HCT116 (cell line): ENCODE measurements at places on chromosomes 3 and 15. TPM values are rescaled to one million over a fixed set of nuclear protein-coding genes. Genes with fewer than 3 reads are reported as not detected.

DNA sequence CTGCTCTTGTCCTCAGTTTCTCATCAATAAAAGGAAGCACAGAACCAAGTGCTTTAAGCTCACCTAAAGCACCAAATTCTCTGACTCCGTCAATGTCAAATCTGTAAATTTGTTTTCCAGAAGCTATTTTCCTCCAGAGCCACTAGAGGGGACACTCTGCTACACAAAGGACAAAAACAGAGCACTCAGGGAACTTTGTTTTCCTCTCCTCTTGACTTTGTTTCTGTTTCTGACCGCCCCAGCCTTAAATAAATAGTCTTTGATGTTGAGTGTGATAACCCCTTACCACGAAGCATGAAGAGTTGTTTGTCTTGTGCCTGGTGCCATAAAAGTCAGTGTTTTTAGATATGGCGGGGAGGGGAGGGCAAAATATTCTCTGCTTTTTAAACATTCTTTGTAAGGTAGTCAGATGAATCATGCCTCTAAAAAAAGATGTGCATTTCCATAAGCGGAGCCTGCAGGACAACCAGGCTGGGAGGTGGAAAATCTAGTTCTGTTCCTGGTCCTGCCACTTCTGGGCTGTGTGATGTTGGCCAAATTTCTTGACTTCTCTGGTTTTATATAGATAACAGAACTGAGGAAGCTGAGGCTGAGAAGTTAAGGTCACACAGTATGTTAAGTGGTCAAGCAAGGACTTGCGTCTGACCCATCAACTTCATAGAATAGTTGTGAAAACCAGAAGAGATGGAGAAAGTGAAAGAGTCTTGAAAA lies 7.3 kb upstream of the ZBTB38 start:
- no peaks in the 10 kb centered on the region for H3K36me3 ChIP-seq
- H3K27me3 ChIP-seq = no peaks in the 10 kb centered on the region
- peak; percentile 59 for DNase-seq
- no peak overlapping the region for H3K27ac ChIP-seq

The CKMT1A gene
- 21.6 TPM for total RNA-seq

GRCh38 chr3:181615666-181616065 lies 96.1 kb upstream of the SOX2 start:
- no peak for DNase-seq
- H3K36me3 ChIP-seq = no peaks in the 10 kb centered on the region
- H3K27me3 ChIP-seq = peaks cover 44% of the 10 kb centered on the region
- no peak overlapping the region for H3K27ac ChIP-seq
- no peaks in the 10 kb centered on the region for H3K4me1 ChIP-seq

- H3K27ac ChIP-seq = no peak overlapping the region
- 0 out of 2 replicates have a peak, but pooled peaks cover 3% of the 10 kb centered on the region for H3K36me3 ChIP-seq
- DNase-seq = no peak
- no peaks in the 10 kb centered on the region for H3K27me3 ChIP-seq
- H3K4me1 ChIP-seq = peaks cover 7% of the 10 kb centered on the region; the same call in 1 of the 2 replicates
- no peak overlapping the region for H3K4me3 ChIP-seq
These were observed 20.3 kb downstream of the PLXNB1 start for GRCh38 chr3:48409291-48410201.

DNA sequence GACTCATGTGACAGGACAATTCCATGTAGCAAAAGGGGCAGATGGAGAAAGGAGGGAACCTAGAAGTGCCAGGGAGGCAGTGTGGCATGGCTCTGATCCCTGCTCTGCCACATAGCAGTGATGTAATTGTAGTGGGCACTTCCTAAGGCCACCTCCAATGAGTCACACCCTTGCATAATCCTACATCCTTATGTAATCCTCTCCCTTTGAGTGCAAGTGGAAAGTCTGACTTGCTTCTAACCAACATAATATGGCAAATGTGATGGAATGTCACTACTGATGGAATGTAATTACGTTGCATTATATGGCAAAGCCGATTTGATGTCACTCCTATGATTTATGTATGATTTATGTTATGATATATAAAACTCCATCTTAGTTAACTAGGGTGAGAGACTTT lies 72.9 kb upstream of the ATP2C1 start:
- no peak overlapping the region for H3K27ac ChIP-seq
- H3K4me1 ChIP-seq = no peaks in the 10 kb centered on the region
- DNase-seq = peak; percentile 72
- no peak overlapping the region for H3K4me3 ChIP-seq
- no peaks in the 10 kb centered on the region for H3K27me3 ChIP-seq

The GRK7 gene
- not detected for total RNA-seq

GRCh38 chr3:9955611-9956352 lies 3.6 kb upstream of the PRRT3 start:
- DNase-seq = no peak
- peaks cover 25% of the 10 kb centered on the region for H3K4me1 ChIP-seq
- no peak overlapping the region for H3K27ac ChIP-seq
- H3K4me3 ChIP-seq = no peak overlapping the region
- H3K36me3 ChIP-seq = no peaks in the 10 kb centered on the region

The BFSP2 gene
- total RNA-seq = not detected

The ATP10A gene
- total RNA-seq = 0.02 TPM

DNA sequence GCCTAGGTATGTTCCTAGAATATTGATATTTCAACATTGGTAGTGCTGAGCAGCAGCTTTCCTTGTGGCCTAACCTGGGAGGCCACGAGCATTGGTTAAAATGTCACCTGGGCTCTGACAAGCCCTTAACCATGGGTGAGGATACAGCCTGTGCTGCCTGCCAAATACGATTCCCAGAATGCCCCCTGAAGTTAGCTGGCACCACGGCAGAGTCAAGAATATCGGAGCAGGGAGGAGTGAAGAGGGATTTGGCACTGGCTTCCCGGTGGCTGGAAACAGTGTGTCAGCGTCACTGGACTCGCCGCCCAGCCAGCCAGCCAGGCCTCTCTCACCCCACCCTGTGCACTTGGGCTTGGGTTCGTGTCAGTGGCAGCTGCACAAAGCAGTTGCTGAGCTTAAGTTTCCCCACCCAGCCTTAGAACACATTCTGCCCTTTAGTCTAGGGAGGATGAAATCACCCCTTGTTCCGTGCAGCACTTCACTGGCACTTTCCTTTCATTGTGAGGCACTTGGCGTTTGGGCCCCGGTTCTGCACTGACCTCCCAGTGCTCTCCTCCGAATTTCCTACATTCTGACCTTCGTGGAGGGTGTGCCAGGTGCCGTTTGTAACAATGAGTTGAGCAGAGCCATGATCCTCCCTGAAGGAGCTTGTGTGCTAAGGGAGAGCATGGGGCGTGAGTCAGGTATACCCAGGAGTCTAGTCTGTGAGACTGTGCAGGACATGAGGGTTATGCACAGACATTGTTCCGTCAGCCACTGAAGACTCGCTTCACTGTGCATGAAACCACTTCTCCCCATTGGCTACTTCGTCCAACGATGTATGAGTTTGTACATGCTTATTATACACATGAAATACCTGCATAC lies 152.8 kb upstream of the BHLHE40 start:
- peaks cover 56% of the 10 kb centered on the region for H3K4me1 ChIP-seq
- no peak overlapping the region for H3K4me3 ChIP-seq
- no peak overlapping the region for H3K27ac ChIP-seq
- no peaks in the 10 kb centered on the region for H3K36me3 ChIP-seq

GRCh38 chr3:137347132-137347531 lies 389.3 kb downstream of the IL20RB start:
- no peaks in the 10 kb centered on the region for H3K36me3 ChIP-seq
- no peak overlapping the region for H3K27ac ChIP-seq
- H3K4me3 ChIP-seq = no peak overlapping the region
- 0 out of 2 replicates have a peak, but pooled peaks cover 2% of the 10 kb centered on the region for H3K27me3 ChIP-seq
- DNase-seq = no peak

DNA sequence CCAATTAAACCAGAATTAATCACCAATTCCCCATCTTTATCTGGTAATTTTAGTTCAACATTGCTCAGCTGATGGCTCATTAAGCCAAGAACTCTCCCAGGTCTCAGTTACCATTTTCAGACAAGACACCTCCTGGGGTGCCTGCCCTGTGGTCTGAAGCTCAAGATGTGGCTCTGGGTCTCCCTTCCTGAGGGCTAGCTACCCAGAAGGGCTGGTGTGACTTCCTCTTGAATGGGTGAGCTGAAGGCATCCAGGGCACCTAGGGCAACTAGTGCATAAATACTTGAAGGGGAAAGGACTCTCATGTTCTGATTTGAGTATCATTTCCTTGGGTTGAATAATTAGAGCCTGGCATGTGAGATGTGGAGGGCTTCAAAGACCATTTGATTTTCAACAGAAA lies 6.7 kb upstream of the TM4SF1 start:
- H3K27ac ChIP-seq = no peak overlapping the region
- H3K4me1 ChIP-seq = peaks cover 49% of the 10 kb centered on the region
- H3K27me3 ChIP-seq = peaks cover 3% of the 10 kb centered on the region; the same call in 1 of the 2 replicates

The SPTSSB gene
- total RNA-seq = 2.9 TPM

DNA sequence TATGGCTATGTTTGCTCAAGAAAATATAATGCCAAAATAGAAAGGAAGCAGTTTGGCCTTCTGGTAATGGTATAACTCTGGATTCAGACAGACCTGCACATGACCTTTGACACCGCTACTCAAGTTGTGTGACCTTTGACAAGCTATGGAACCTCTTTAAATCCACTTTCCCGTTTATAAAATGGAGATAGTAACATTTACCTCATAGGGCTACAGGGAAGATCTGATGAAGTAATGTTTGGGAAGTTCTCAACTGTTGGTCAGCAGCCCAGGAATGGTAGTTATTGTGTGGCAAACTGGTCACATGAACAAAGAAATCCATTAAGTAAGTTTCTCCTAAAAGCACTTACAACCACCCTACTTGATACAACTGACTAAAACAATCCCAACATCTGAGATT lies 95.1 kb upstream of the PHLDB2 start:
- peaks cover 41% of the 10 kb centered on the region for H3K4me1 ChIP-seq
- H3K36me3 ChIP-seq = no peaks in the 10 kb centered on the region
- no peak overlapping the region for H3K4me3 ChIP-seq
- H3K27ac ChIP-seq = no peak overlapping the region

The ZNF80 gene
- total RNA-seq = 0.12 TPM
